ENCODE measurements at places on chromosomes 2 and 18.

- DNase-seq = no peak
Measured at GRCh38 chr2:238974501-238975166, 126.7 kb downstream of the TWIST2 start.

DNA sequence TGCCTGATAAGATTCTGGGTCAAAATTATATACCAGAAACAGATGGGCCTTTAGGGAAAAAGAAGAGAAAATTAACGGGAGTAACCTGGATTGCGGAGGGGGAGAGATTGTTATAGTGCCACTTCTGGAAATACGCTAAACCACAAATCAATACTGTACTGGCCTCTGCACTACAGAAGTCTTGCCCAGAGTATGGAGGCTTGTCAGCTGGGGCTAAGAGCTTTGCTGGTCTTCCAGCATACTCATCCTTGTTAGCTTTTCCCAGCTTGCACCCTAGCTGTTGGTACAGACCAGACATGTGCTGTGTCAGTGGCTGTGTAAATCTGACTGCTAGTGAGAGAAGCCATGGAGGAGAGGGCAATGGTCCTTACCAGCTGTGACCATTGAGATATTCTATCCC, 8.9 kb downstream of the AGBL5 start:
- DNase-seq = no peak

DNA sequence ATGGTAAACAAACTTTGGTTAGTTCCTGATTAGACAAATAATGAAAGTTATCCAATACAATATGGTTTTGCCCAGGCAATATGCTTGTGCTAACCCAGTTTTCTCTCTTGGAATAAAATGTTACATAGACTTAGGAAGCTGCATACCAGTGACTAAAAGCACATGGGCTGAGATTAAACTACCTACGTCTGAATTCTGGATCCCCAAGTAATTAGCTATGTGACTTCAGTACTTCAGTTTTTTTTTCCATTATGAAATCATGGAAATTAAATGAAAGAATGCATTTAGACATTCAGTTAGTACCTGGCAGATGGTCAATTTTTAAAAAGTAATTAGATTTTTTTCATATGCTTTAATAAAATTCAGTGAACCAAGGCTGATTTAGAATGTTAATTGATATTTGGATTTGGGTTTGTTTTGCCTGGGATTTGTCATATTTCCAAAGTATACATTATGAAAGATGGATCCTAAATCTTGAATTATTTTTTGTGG, 213.9 kb downstream of the PTH2R start:
- no peak for DNase-seq

DNA sequence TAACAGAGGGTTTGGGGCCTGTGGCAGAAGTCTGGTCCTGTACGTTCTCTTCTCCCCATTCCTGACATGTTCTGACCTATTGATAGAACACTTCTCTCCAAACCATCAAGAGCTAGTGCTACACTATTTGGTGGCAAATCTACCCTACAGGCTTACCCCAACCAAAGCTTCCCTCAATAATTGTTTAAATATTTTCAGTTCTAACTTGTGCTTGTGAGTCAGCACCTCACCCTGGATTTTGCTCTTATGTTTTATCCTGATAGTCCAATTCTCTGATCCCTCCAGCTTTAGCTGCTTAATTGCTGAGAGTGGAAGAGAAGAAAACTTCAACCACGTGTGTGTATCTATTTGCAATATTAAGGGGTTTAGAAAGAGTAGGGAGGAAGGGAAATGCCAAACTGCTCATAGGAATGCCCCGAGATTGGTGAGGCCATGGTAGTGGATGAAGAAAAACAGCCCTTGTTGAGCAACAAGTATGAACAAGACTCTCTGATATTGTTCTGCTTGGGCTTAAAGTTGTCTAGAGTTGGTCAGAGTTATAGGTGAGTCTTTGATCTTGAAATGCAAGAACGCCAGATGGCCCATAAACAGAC, 67.8 kb upstream of the PARD3B start:
- no peak for DNase-seq

GRCh38 chr2:220452561-220452960, 825.1 kb downstream of the SLC4A3 start:
- no peak for DNase-seq

DNA sequence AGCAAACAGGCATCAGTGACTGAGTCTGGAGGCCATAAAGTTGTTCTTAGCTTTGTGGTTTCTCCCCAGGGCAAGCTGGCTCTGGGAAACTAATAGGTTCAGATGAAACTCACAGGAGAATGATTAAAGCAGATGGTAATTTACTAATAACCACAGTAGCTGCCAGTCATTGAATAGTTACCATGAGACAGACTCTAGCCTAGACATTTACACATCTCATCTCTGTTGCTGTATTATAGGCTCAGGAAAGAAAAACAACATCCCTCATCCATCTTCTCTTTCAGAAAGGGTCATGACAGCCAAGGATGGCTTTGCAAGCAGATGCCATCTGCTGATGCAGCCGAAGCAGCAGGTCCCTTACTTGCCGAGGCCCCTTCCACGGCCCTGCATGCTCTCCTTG, 314.0 kb upstream of the ID2 start:
- DNase-seq = no peak

DNA sequence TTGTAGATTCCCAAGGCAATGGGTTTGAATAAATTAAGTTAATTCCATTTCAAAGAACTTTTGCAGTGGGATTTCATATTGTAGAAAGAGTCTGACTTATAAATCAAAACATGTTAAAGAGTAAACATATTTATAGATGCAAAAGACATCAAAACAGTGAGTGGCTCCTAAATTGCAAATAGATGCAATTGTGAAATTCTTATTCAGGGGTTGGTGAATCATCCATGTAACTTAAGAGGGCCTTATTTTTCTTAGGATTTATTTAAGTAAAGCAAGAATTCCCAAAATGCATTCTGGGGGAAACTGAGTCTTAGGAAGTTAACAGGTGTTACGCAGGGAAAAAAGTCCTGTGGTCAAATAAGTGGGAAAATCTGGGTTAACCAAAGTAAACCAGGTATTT, 11.3 kb downstream of the TANC1 start:
- no peak for DNase-seq

GRCh38 chr2:71389384-71390072, 57.9 kb downstream of the ZNF638 start:
- no peak for DNase-seq

DNA sequence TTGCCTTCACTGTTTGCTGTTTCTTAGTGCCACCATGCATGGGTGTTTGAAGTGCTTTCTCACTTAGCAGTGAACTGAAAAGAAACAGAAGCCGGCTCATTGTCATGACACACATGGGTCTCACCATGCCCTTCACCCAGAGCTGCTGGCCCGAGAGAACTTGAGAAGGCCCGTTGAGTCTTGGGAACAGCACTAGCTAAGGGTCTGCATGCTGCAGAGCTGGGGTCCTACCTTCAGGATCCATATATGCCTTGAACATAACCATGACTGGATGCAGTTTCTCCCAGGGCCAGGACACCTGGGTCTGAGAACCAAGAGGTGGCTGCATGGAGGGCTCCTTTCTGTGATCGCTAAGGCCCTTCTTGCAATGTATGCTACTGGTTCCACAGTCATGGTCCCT, 245.5 kb upstream of the HS6ST1 start:
- DNase-seq = no peak

DNA sequence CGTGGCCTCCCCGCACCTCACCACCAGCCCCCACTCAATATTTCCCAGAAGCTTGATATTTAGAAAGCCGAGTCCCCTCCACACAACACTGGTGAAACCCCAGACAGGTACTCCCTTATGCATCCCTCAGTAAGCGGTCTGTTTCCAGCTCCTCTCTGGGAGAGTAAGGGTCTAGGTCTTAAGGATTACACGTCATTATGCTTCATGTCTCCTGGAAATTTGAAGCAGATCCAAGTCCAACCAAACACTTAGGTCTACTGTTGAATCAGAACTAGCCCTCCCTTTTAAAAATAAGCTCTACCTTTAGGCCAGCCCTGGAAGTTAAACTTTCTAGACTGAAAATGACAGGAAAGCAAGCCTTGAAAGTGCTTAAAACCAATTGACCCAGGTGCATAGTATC, 1.5 kb upstream of the OST4 start:
- no peak for DNase-seq

DNA sequence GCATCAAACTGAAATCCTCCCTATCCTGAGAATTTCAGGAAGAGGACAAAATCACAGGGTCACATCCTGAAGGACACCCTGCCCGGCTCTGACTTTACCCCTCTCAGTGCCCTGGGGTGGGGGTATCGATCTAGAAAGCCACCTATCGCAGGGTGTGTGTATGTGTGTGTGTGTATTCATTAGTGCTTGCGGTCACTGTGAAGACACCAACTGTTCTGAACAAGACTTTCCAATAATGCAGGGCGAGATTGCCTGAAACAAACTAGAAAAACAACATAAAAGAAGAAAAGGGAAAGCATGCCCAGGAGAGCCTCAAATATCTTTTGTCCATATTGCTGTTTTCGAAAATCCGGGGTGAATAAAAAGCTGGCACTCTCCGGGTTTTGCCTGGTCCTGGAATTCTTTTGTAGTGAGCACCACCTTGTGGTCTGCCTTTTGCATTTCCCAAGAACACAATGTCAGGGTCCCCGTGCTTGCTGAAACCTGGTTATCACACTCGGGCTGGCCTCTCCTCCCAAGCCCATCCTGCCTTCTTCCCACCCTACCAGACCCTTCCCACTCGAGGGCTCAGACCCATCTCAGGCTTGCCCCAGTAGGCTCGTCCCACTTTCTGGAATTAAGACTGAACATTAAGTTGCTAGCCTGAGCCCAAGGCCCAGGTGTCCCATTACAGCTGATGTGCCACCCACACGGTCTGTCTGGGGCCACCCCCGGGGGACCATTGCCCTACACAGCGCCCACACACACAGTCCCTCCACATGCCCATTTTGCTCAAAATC, 25.0 kb upstream of the COPS8 start:
- DNase-seq = no peak

DNA sequence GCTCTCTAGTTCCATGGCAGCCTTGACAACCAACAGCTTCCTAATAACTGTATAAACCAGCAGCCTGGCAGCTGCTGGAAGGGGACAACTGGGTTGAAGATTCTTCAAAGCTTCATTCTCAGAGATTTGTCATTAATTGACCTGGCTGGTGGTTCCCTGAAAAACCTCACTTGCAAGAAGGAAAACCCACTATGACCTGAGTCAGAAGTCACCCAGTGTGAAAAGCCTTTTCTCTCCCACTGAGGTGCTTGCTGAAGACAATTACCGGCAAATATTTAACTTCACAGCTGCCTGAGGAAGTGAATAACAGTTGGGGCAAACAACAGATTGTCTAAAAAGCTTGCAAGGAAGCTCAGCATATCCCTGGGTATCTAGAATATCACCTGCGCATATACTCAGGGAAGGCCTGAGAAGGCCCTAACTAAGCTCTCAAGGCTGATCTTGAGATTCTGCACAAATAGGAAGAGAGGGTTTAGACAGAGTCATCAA, 49.9 kb downstream of the CRACDL start:
- DNase-seq = no peak

- no peak for DNase-seq
Measured at GRCh38 chr2:240796543-240797499, 23.2 kb downstream of the KIF1A start.

DNA sequence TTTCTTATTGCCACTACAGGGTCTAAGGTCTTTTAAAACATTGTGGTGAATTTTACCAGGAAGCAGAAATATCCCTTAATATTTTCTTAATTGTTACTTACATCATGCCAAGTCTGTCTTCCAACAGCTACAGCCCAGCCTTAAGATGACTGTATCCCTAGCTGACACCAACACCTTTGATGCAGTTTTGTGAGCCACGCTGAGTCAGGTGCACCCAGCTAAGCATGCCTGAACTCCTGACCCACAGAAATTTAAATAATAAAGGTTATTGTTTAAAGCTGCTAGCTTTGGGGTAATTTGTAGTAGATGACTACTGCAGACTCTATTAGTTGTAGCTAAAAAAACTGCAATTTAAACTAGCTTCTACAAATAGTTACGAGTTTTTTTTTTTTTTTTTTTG, 1757.9 kb upstream of the LRRTM1 start:
- no peak for DNase-seq
